ENCODE measurements at places on chromosomes 7 and 10. TPM values are rescaled to one million over a fixed set of nuclear protein-coding genes. Genes with fewer than 3 reads are reported as not detected.

- no peak overlapping the region for H3K27ac ChIP-seq
- no peak overlapping the region for H3K4me3 ChIP-seq
- H3K4me1 ChIP-seq: no peaks in the 10 kb centered on the region
- H3K27me3 ChIP-seq: no peaks in the 10 kb centered on the region
Observed at GRCh38 chr7:126720232-126720631, 532.5 kb downstream of the GRM8 start.

- DNase-seq: no peak
- H3K36me3 ChIP-seq: no peaks in the 10 kb centered on the region
- no peak overlapping the region for H3K27ac ChIP-seq
- H3K4me1 ChIP-seq: peaks cover 30% of the 10 kb centered on the region
- no peaks in the 10 kb centered on the region for H3K27me3 ChIP-seq
- no peak overlapping the region for H3K4me3 ChIP-seq
Observed at GRCh38 chr7:19561121-19561805, 147.6 kb downstream of the POLR1F start.

- peaks cover 20% of the 10 kb centered on the region for H3K36me3 ChIP-seq
- no peaks in the 10 kb centered on the region for H3K27me3 ChIP-seq
- DNase-seq: peak; percentile 70
- peak within 1 kb of the TSS; percentile 73 for H3K27ac ChIP-seq
- peaks cover 6% of the 10 kb centered on the region for H3K4me1 ChIP-seq
Observed at GRCh38 chr7:105388356-105389087, at the start of gene SRPK2. TSS of gene SRPK2 (minus strand) at chr7:105388921.

DNA sequence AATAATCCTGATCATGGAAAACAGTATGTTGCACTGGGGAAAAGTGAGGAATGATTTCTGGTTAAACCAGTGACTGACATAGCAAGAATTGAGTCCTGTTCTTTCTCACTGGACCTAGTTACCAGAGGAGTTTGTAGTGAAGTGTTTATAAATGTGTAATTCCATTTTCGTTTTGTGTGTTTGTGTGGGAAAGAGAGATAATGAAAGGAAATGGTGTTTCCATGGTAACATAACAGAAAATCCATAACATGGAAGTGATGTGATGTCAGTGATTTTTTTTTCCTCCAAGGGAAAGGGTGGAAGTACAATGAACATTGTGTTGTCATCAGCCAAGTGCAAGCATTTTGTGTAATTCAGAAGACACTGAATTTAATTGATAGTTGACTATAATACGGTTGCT, 283.9 kb downstream of the PLXDC2 start:
- H3K36me3 ChIP-seq: no peaks in the 10 kb centered on the region
- H3K27me3 ChIP-seq: no peaks in the 10 kb centered on the region
- no peaks in the 10 kb centered on the region for H3K4me1 ChIP-seq

DNA sequence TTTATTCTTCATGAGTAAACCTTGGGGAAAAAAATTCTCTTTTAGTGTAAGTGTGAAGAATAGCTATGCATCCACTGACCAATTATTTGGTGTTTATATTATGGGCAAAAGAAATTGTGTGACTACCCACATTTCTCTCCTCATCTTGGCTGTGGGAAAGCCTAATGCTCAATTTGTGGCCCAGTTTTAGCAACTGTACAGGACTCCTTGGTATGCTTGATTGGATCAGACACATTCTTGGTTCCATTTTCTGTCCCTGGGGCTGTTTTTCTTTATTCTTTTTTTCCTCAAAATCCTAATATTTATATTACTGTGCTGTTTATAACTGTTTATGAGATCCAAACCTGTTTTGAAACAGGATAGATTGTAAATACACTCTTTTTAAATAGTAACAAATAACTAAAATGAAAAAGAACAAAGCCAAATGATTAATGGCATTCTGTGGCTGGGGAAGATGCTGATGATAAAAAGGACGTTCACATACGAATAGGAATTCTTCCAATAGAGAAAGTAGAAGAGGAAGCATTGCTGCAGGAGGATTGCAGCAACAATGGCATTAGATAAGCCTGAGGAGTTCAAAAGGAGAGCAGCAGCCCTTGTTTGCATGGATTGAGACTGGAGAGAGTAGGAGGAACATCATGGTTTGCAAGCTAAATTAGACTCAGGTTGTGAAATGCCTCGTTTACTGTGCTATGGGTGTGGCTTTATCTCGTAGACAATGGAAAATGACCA, 580.5 kb downstream of the INHBA start:
- no peak overlapping the region for H3K27ac ChIP-seq
- no peaks in the 10 kb centered on the region for H3K27me3 ChIP-seq
- H3K4me3 ChIP-seq: no peak overlapping the region
- DNase-seq: no peak

DNA sequence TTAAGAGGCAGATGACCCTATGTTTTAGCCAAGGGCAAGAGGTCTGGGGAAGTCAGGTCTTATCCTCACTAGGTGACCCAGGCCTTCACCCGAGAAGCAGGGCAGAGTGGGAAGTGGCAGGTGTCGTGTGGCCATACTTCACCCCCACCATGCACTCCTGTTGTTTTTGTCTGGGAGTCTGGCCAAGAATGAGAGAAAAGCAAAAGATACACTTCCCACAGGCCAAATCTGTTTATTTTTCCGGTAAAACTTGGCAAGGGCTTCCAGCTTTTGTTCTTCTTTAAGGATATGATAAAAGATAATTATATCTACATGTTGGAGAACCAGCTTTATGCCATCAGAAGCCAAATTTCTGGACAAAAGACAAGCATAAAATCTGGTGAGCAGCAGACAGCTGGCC, 137.4 kb upstream of the CDC14C start:
- no peaks in the 10 kb centered on the region for H3K27me3 ChIP-seq
- no peak overlapping the region for H3K4me3 ChIP-seq
- no peaks in the 10 kb centered on the region for H3K4me1 ChIP-seq
- no peak for DNase-seq
- H3K36me3 ChIP-seq: no peaks in the 10 kb centered on the region
- H3K27ac ChIP-seq: no peak overlapping the region

DNA sequence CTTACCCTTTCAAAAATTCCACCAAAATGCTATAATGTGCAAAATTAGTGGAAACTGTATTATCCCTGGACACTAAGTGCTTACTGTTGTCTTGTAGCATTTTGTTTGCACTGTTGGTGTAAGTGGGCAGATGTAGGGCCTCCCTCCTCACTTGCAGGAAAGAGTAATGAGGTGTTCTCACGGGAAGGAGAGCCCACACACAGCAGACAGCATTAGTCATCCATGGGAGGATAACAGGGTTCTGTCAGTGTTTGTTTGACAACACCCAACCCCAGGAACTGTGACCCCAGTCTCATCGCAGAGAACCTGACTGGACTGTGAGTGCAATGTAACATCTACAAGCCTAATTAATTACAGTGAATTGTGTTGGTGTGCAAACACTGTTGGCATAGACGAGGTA, 58.7 kb upstream of the VSTM2A start:
- H3K4me3 ChIP-seq: no peak overlapping the region
- no peaks in the 10 kb centered on the region for H3K36me3 ChIP-seq
- no peaks in the 10 kb centered on the region for H3K4me1 ChIP-seq
- H3K27me3 ChIP-seq: no peaks in the 10 kb centered on the region
- no peak overlapping the region for H3K27ac ChIP-seq

DNA sequence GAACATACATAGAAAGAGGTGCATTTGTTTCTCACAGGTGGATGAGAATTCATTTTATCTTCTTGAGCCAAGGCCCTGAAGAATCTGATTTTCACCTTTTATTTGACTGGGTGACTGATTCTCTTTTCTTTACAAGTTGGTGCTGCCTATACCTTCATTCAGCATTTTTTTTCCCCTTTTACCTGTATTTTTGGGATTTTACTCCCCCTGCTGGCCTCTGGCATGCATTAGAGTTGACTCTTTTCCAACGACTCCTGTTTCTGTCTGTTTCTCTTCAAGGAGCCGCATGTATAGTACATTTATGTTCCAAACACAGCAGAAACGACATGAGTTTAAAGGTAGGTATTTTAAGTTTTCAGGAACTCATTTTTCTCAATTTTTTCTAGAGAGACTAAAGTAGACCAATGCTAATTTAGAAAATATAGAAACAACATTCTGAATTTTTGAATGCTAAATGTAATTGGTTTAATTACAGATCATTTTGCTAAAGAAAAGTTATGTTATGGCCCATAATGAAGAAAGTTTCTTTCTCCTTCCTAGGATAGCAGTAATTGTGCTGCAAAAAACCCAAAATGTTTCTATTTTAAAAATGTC, 149.8 kb upstream of the HDAC9 start:
- H3K4me1 ChIP-seq: no peaks in the 10 kb centered on the region
- no peaks in the 10 kb centered on the region for H3K27me3 ChIP-seq
- no peak overlapping the region for H3K27ac ChIP-seq
- H3K4me3 ChIP-seq: no peak overlapping the region
- DNase-seq: no peak
- H3K36me3 ChIP-seq: no peaks in the 10 kb centered on the region

DNA sequence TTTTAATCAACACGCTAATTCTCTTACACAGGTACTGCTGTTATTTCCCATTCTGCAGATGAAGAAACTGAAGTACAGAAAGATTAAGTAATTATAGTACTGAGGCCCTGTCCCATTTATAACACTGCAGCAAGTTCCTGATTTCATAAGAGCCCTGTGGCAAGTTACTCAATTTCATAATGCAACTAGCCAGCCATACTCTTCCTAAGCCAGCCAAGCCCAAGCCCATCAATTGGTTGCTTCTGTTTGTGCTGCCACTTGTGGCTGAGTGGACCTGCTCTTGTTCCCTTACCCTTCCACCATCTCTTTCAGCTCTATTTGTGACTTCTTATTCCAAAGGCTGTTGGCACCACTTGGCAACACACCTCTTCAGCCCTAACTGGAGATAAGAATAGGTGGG, 19.7 kb upstream of the PRPF18 start:
- no peak overlapping the region for H3K27ac ChIP-seq
- H3K27me3 ChIP-seq: 0 out of 2 replicates have a peak, but pooled peaks cover 2% of the 10 kb centered on the region
- H3K4me3 ChIP-seq: no peak overlapping the region

- H3K27me3 ChIP-seq: peaks cover 67% of the 10 kb centered on the region
- no peak overlapping the region for H3K4me3 ChIP-seq
- no peak for DNase-seq
- no peaks in the 10 kb centered on the region for H3K36me3 ChIP-seq
- no peak overlapping the region for H3K27ac ChIP-seq
Observed at GRCh38 chr10:23202779-23203178, 10.7 kb downstream of the PTF1A start.

DNA sequence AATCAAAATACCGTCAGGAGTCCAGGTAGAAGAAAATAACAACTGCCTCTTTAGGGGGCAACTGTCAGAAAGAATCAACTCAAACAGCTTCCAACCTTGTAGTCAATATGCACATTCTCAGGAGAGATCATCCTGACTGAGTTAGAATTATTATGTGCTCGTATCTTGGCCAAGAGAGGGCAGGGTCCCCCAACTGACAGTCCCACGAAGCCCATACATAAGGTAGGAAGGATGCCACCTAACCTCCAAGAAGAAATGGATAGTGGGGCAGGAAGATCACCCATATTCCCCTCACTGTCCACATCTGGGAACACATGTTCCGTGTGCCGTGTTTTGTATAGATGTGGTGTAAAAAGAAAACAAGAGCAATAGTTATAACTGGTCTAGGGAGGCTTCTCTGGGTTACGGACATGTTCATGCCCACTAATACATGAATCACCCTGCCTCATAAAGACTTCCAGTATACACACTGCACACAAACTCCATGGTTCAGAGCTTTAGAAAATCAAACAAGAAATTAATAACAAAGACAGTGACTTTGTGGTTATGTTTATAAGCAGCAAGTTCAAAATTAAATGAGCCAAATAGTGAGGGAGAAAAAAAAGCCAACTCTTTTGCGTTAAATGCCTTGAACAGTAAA, 295.6 kb downstream of the FGFR2 start:
- no peak overlapping the region for H3K27ac ChIP-seq
- no peaks in the 10 kb centered on the region for H3K4me1 ChIP-seq
- no peak for DNase-seq
- no peaks in the 10 kb centered on the region for H3K36me3 ChIP-seq
- no peaks in the 10 kb centered on the region for H3K27me3 ChIP-seq

- no peak for DNase-seq
- no peaks in the 10 kb centered on the region for H3K27me3 ChIP-seq
- H3K36me3 ChIP-seq: no peaks in the 10 kb centered on the region
- H3K4me1 ChIP-seq: no peaks in the 10 kb centered on the region
- H3K27ac ChIP-seq: no peak overlapping the region
- no peak overlapping the region for H3K4me3 ChIP-seq
Observed at GRCh38 chr7:70047384-70047783, 449.1 kb downstream of the AUTS2 start.

DNA sequence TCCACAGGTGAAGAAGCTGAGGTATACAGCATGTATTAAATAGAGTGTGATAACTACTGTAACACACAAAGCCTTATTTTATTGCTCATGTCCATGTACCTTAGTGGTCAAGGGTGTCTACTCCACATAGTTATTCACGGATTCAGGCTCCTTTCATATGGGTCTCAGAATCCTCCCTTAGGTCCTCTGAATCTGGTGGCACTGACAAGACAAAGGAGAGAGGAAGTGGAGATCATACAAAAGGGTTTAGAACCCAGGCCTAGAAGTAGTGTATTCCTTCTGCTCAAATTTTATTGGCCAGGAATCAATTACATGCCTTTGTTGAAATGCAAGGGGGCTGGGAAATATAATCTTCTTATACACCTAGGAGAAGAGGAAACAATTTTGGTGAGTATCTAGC, 164.6 kb downstream of the PTEN start:
- H3K4me1 ChIP-seq: peaks cover 11% of the 10 kb centered on the region
- H3K4me3 ChIP-seq: no peak overlapping the region
- no peaks in the 10 kb centered on the region for H3K27me3 ChIP-seq
- no peak overlapping the region for H3K27ac ChIP-seq
- no peak for DNase-seq

GRCh38 chr7:157017149-157017548, 6.7 kb upstream of the MNX1 start:
- no peaks in the 10 kb centered on the region for H3K36me3 ChIP-seq
- no peak overlapping the region for H3K4me3 ChIP-seq
- no peak for DNase-seq
- H3K27ac ChIP-seq: no peak overlapping the region
- H3K4me1 ChIP-seq: no peaks in the 10 kb centered on the region

GRCh38 chr10:109880886-109881768, 42.2 kb downstream of the XPNPEP1 start:
- no peak overlapping the region for H3K4me3 ChIP-seq
- peaks cover 11% of the 10 kb centered on the region for H3K4me1 ChIP-seq

RAB19 gene
- not detected for total RNA-seq

GRID2IP gene
- not detected for total RNA-seq

NEBL gene
- 0.66 TPM for total RNA-seq

PDAP1 gene
- total RNA-seq: 150 TPM

DCLRE1A gene
- total RNA-seq: 14.6 TPM

SYT15B gene
- 9.3 TPM for total RNA-seq

CAV2 gene
- total RNA-seq: 130 TPM

ZNF239 gene
- 1.7 TPM for total RNA-seq

FAM241B gene
- not detected for total RNA-seq

SUN3 gene
- total RNA-seq: 17.0 TPM

ASAH2 gene
- total RNA-seq: 1.9 TPM

LIPN gene
- not detected for total RNA-seq

OR6V1 gene
- total RNA-seq: not detected

All from SJSA1 (cell line).